ENCODE measurements at places on chromosomes 1 and 21.

- no peak for DNase-seq
Observed at GRCh38 chr1:233523047-233523446, 90.9 kb upstream of the KCNK1 start.

DNA sequence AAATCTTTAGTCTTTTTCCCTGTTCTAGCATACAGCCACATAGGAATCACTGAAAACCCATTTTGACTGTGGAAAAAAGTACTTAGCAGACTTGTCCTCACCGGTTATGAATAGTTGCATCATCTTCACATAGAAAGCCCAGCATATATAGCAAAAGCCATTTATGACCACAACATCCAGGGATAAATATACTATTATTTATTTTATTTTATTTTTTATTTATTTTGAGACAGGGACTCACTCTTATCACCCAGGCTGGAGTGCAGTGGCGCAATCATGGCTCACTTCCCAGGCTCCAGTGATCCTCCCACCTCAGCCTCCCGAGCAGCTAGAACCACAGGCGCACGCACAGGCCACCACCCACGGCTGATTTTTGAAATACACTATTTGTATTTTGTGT, 175.3 kb downstream of the GALNT2 start:
- DNase-seq = no peak

DNA sequence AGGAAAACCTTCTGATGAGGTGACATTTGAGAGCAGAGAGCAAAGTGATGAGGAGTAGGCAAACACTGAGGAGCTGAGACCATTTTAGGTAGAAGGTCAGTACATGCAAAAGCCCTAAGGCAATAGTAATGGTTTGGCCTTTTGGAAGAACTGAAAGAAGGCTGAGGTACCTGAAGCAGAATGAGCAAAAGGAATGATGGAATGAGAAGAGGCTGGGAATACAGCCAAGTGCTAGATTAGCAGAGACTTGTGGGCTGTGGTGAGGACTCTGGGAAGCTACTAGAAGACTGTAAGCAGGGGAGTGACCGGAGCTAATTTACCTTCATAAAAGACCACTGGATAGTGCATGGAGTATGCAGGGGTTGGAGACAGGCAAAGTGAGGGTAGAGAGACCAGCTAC, 77.9 kb downstream of the GFI1 start:
- DNase-seq = no peak

- no peak for DNase-seq
Observed at GRCh38 chr1:54875000-54875399, 12.0 kb downstream of the DHCR24 start.

GRCh38 chr1:4653328-4653660, 1.1 kb upstream of the AJAP1 start:
- DNase-seq = no peak

GRCh38 chr21:44728716-44729115, 17.3 kb upstream of the TSPEAR start:
- DNase-seq = no peak

DNA sequence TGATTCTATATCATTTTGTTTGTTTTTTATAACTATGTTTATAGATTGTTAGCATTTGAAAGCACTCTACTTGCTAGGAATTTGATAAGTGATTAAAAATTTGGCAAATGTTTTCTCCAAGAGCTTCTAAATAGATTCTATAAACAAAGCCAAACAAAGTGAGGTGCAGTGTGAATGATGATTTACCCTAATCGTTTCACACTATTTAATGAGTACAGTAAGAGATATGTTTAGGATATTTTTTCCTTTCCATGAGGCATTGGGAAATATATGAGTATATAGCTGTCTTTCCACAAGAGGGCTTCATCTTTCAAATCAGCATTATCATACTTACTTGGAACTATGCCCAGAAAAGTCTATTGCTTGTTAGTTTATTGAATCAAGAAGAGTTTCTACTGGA, 277.0 kb upstream of the BRINP3 start:
- DNase-seq = no peak

DNA sequence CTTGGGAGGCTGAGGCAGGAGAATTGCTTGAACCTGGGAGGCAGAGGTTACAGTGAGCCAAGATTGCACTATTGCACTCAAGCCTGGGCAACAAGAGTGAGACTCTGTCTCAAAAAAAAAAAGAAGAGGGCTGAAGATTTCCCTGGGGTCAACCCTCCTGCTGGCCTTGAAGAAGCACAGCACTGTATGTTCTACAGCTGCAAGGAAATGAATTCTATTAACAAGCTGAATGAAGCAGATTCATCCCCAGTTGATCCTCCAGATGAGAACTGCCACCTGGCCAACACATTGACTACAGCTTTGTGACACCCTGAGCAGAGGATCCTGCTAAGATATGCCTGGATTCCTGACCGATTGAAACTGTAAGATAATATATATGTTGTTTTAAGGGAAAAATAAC, 129.5 kb downstream of the ADSS2 start:
- DNase-seq = no peak

DNA sequence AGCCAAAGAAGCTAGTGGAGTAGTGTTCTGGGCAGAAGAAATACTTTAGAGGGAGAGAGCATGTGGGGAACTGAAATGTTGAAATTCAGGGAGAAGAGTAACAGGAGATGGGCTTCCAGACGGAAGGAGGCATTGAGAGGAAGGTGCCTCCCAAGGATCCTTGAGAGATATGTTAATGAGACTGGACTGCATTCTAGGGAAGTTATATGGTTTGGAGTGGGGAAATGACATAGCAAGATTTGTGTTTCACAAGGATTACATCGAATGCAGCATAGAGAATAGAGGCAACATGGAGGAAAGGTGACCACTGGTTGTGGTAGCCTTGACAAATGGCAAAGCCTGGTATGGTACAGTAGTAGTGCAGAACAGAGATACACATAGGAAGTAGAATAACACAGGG, 160.5 kb upstream of the HMCN1 start:
- no peak for DNase-seq

- peak; percentile 76 for DNase-seq
Observed at GRCh38 chr1:16215882-16216753, 3.7 kb upstream of the ARHGEF19 start.

DNA sequence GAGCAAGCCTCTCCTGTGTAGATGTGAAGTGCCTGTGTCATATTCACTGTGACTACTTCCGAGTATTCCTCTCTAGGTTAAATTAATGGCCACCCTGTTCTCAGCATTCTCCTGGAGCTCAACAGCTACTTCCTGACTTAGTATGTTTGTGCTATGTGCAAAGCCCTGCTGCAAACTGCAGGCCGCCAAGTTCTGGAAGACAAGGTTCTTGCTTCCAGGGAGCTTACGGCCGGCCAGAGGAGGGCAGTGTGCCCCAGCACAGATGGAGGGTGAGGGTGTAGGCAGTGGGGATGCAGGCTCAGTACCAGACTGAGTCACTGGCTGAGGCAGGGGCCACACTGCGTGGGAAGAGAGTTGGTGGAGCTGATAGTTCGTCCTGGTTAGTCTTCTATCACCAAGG, 43.2 kb downstream of the ELK4 start:
- DNase-seq = no peak

GRCh38 chr1:232538224-232538942, 91.5 kb downstream of the SIPA1L2 start:
- no peak for DNase-seq

- DNase-seq = no peak
Observed at GRCh38 chr1:183110326-183110880, 75.7 kb upstream of the LAMC2 start.

DNA sequence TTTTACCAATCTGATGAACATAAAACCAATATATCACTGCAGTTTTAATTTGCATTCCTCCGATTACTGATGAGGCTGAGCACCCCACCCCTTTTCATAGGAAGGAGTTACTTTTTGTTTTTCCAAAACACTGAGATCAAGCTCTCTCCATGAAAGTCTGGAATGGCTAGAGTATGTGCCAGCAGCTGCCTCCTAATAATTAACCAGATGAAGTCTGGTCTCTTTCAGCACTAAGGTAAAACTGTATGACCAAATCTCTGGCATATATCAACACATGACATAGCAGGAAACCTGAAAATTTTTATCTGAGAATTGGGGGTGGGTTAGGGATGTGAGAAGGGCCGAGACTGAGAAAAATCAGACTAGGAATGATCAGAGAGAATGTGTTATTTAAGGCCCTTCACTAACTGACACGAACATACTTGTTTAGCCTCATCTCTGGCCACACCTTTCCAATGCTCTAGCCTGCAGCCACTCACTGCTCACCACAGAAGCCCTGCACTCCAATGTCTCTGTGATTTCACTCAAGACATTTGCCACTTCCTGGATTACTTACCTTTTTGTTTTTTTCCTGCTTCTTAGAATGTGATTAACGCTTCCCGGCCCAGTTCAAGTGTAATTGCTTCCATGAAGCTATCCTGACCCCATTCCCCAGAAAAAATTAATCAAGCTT, 34.7 kb downstream of the WASF2 start:
- DNase-seq = peak; percentile 33

GRCh38 chr1:2495026-2495425, 18.9 kb downstream of the PLCH2 start:
- no peak for DNase-seq

GRCh38 chr1:42953182-42954180, 5.2 kb downstream of the SLC2A1 start:
- no peak for DNase-seq
